ENCODE measurements at places on chromosomes 7 and 10. TPM values are rescaled to one million over a fixed set of nuclear protein-coding genes. Genes with fewer than 3 reads are reported as not detected.

DNA sequence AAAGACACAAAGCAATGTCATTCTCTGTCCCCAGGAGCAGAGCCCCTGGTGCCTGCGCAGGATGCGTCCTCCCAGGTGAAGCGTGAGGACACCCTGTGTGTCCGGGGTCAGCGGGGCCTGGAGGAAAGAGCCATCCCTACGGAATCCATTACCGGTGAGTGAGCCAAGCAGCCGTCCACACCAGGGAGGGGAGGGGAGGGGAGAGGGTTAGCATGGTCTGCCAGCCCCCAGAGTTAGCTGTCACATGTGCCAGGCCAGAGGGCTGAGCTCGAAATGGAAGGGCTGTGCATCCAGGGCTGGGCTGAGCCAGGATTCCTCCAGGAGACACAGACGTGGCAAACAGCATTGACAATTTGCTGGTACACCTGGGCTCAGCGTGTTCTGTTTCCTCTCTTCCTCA, 15.2 kb downstream of the ZNF282 start:
- no peak for DNase-seq

DNA sequence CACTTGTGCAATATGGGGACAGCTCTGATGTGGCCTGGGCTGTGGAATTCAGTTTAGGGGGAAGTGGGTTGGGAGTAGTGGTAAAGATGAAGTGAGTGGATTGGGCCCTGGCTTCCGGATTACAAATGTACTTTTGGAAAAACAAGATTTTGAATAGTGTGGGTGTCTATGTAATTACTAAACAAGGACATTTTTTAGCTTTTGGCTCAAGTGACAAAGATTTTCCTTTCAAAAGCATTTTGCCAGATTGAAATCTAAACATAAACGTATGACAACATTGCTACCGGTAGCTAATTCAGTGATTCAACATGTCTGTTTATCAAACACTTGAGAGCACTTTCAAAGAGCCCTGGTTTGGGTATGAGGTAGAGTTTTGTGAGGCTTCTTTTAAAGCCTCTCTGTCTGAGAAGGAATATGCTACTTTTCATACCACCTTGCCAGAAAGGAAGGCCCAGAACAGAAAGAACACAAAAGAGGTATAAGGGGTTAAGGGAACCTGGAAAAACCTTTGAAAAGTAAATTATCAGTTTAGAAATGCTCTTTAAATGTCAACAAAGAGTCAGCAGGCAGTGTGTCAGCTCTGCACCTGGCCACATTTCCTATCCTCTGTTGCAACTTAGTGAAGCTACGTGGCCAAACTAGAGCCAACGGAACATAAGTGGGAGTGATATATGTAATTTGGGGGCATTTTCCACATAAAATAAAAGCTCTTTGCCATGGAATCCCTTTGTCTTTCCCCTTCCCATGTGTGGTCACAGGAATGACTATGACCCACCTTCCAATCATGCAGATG, 516.1 kb downstream of the NRG3 start:
- DNase-seq: no peak

- DNase-seq: peak; percentile 46
Observed at GRCh38 chr7:100353685-100354330, 4.1 kb upstream of the PILRB start.

- no peak for DNase-seq
Observed at GRCh38 chr10:125479059-125479458, 203.9 kb downstream of the TEX36 start.

DNA sequence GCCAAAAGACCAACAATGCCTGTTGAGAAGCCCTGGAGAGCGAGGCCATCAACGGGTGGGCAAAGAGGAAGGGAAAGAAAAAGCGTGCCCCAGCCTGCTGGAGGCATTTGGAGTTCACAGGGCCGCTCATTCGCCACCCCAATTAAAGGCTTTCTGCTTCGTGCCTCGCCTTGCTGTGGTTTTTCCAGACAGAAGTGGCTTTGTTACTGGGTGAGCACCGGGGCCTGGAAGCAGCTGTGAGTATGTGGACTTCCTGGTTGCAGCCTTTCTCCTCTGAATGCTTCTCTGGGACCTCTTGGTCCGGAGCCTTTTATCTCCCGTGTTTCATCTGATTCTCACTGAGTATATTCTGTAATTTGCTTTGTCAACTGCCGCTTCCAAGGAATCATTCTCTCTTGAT, 118.1 kb upstream of the EGR2 start:
- no peak for DNase-seq

- DNase-seq: no peak
Observed at GRCh38 chr7:70787771-70788170, 344.2 kb upstream of the GALNT17 start.

DNA sequence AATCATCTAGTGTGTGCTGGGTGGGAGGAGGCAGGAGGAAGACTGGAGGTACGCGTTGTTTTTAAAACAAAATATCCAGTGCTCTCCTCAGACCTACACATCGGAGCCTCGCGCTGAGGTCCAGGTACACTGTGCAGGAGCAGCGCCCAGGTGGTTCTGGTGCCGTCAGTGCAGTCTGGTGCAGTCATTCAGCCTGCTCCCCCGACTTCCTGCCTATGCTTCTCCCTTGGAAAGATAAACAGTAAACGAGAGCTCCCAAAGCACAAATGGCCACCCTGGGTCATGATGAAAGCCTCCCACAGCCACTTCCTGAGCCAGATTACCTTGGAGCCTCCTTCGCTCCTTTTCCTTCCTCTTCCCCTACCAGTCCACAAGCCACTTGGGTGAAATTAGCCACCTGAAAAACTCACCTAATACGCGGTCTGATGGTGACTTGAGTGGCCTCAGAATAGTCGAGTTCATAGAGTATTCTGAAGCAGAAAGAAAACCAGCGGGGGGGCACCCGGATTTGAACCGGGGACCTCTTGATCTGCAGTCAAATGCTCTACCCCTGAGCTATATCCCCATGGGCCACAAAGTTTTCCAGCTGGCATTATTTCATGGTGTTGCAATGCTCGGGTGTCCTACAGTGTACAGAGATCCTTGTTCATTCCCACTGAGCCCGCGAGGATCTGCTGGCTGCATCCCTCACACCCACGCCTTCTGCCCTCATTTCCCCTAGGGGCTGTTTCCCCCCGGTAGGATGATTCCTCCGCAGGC, 82.5 kb downstream of the ZNF467 start:
- no peak for DNase-seq

GRCh38 chr7:116790025-116790424, 72.4 kb upstream of the CAPZA2 start:
- no peak for DNase-seq

- DNase-seq: no peak
Observed at GRCh38 chr7:1676550-1677078, 6.5 kb downstream of the ELFN1 start.

DNA sequence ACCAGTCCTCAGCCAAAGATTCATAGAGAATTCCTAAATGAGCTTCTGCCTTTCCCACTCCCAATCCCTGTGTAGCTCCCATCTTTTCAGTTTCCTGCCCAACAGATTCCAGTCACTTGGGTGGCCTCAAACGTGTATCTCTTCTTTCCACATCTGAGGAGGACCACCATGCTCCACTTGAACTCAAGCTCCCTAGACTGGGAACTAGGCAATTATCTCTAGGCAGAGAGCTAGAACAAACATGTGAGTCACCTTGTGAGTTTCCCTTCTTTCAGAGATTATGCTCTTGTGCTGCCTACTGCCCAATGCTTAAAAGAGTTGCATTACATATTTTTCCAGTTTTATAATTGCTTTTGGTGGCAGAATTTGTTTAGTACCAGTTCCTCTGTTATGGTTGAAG, 178.0 kb downstream of the MDFIC start:
- DNase-seq: no peak

The DDC gene
- not detected for total RNA-seq

The PNLIPRP2 gene
- total RNA-seq: not detected

The FEZF1 gene
- not detected for total RNA-seq

The AGR3 gene
- not detected for total RNA-seq

The PRF1 gene
- 11.1 TPM for total RNA-seq

The GIMAP1 gene
- total RNA-seq: 23.3 TPM

The PTPRN2 gene
- 1.3 TPM for total RNA-seq

The KIF11 gene
- total RNA-seq: 0.32 TPM

The RBM20 gene
- 0.40 TPM for total RNA-seq

Measured in naive thymus-derived CD4-positive, alpha-beta T cell (primary cell).